Activated T-cell treated with anti-CD3 and anti-CD28 coated beads for 24 hours (primary cell): ENCODE measurements at places on chromosomes 6 and 20.

- DNase-seq, result peak; percentile 3
Observed at GRCh38 chr6:119966484-119966883, 616.9 kb upstream of the MAN1A1 start.

GRCh38 chr6:35295521-35296315 is 1.9 kb upstream of the DEF6 start:
- DNase-seq, result no peak

DNA sequence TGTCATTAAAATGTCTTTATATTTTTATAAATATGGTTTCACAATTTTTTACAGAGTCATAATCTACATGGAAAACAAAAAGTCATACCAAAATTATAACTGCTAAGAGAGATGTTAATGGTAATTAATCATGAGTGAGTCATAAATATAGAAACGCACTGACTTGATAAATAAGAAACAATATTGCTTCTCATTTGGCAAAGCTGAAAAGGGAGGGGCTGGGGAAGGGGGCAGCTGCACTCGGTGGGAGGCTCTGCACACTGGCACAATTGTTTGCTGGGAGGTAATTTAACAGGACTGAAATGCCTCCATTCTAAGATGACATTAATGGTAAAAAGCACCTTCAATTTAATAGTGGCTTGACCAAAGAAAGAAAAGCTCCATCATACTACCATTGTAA is 133.3 kb upstream of the AGPAT4 start:
- DNase-seq, result no peak

DNA sequence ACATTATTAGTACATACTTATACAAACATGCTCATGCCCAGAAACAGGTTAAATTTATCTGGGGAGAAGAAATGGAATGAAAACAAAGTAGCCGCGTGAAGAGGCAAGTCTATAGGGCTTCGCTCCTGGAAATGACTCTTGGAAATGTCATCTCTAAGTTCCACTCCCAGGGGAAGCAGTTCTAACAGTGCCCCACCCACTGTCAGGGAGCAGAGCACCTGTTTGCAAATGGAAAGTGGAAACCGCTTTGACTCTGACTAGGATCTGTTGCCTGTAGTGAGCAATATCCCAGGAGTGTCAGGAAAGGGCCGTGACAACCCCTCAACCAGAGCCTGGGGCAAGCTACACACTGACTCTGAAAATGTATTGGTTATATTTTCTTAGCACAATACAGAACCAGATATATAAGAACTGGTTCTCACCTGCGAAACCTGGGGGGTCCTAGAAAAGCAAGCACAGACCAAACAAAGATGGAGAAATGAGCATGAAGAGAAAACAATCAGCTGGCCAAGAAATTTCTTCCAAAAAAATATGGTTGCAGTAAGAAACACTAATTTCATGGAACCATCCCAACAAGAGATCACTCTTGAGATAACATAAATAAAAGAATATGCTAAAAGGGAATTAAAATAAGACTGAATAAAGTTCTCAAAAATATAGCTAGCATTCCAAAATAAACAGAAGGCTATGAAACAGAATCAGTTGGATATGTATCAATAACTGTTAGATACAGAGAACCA is 47.5 kb upstream of the CRISP1 start:
- DNase-seq, result no peak

DNA sequence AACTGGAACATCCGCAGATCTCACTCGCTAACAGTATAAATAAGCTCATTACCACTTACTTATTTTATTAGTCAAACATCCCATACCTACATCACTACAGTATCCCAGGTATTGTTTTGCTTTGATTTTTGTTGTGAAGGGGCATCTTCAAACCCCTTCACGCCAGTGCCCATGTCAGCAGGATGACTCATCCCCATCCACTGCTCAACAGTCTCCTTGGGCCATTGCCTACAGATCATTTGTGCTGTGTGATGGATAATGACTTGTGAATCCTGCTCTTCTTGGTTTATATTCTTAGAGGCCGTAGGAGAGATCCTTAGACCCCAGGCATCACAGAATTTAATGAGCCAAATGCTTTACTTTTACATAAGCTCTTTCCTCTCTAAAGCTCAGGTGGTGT is 8.5 kb upstream of the SIRT5 start:
- DNase-seq, result no peak

DNA sequence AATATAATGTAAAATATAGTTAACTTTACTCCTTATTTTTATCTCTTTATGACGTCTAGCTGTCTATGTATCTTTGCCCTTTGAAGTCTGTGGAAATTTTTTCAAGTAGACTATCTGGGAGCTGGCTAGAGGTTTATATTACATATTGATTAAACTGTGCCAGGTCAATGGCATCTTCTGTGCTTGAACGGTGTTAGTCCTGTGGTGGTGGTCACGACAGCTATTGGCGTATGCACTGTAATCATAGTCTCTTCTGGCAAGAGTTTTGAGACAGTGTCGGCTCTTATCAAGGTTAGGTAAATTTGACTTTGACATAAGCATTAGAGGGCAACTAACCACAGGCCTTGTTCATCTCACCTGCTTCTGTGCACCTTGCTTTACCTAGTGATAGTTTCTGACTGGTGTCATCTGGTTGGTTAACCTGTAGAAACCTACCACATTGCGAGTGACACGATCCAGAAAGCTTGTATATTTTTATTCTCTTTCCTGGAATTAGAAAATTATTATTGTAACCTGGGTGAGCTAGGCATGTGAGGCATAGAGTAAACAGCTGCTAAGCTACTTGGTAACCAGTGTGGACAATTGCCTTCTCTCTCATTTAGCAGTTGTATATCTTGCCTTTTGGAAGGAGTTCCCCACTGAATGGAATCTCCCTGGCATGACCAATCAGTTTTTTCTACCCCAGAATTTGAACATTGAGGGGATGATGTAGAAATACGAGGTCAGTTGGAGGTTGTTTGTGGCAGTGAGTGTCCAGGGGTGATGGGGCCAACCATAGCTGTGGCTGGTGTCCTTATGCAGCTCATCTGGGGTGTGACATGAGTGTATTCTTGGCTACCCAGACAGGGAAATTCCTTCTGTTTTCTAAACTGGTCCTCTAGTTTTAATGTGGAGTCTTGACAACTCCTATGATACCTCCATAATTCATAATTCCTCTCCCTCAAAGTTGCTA is 45.9 kb downstream of the SH3BGRL2 start:
- no peak for DNase-seq

- no peak for DNase-seq
Observed at GRCh38 chr6:147759093-147759492, 250.6 kb downstream of the SAMD5 start.

- no peak for DNase-seq
Observed at GRCh38 chr6:112651239-112651638, 304.1 kb downstream of the RFPL4B start.

DNA sequence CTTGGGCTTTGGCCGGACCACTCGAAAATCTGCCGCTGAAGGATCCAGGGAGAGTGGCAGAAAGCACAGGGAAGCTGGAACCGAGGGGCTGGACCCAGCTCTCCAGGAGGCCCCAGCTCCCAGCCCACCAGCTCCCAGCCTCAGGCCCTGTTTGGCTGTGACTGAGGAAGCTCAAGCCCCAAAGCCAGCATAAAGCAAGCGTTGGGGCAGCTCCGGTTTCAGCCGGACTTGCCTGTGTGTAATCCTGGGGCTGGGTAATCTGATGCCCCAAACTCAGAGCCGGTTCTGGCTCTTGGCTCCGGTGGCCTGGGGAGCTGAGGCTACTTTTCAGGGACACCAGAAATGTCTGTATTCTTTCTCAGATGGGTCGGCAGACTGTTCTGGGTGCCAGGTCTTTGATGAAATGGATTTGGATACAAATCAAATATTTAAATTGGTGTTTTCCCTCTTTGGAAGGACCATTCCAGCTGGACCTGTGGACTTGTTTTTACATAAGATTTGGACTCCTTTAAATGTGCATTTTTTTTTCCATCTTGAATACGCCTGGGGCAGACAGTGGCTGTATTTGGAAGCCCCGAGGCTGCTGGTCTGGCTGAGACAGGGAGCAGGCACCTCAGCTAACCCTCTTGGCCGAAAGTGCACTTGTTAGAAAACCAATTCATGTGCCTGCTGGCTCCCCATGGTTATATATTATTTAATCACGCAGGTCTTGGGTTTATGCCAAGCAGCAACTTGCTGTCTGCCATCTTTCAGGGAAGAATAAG is 29.7 kb downstream of the RPP40 start:
- DNase-seq, result no peak

GRCh38 chr6:102907181-102907580 is 1513.7 kb downstream of the GRIK2 start:
- DNase-seq, result no peak

DNA sequence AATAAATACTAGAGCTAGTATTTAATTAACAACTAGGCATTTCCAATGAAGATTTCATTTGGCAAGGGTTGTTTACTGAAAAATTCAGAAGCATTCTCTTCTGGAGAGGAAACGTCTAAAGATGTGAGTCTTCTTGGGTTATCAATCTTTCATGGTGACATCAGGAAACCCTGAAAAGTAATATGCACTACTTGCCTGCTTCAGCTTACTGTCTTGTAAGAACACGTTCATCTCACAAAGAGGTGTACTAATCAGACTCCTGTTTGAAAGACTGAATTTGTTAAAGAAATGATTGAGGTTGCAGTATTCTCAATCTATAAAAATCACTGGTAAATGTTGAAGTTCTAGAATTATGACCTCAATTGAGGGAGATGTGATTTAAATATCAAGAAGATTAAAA is 16.9 kb downstream of the PLEKHG1 start:
- DNase-seq, result no peak

DNA sequence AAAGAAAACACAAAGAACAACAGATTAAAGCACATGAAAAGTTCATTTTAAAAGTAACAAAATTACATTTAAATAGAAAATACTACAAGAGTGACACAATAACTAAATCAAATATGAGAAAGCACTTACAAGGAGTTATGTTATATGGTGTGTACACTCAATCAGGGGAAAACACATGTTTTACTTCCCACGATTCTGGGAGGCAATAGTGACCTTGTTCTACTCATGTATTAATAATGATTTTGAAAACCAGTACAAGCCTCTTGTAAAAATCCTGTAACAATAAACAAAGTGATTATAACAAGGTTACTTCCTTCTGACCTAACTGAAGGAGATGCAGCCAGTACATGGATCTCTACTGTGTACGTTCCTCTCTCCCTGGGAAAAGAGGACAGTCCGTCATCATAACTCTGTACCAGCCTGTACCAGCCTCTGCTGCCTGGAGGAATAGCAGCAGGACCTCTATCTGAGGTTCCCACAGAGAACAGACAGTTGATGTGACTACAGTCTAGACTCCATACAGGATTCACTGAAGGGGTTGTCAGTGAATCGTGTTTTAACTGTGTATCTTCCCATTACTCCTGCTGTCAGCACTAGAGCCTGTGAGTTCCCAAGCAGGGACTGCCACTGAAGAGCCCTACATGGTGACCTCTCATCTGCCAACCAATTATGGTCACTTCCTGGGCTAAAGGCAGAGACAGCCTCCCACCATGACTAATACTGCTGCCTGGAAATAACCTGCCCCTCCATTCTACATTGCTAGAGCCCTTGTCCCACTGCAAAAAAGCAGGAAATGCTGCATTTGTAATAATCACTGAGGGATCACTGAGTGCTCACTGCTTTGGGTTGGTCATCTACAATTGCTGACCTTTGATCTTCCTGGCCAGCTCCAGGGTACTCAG is 149.7 kb downstream of the KIF16B start:
- DNase-seq, result no peak

GRCh38 chr6:145055567-145055966 is 679.8 kb downstream of the EPM2A start:
- DNase-seq, result no peak

DNA sequence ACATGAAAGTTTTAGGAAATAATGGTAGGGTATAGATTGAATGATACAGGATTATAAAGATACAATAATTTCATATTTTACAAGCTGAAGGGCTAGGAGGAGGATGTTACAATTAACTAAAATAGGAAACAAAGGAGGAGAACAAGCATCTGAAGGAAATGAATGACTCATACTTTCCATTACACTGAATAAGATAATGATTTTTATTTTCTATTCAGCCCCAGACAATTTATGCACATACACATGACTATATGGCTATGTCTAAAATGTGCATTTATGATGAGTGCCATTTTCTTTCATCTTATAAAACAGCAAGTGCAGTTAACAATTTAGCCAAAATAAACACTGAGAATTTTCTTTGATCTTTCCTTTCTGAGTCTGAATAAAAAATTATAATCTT is 994.6 kb upstream of the ADGRB3 start:
- no peak for DNase-seq

DNA sequence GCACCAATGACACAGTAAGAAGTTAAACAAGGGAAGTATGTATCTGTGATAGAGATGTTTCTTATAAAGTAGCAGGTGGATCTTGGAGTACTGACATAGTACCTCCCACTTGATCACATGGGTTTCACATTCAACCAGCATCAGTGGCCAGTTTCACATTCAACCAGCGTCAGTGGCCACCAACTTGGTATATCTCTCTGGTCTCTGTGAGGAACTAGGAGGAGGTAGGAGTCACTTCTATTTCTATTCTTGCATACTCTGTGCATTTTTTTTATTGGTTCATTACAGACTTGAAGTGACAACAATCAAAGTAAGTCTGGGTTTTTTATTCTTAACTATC is 200.3 kb upstream of the SIM1 start:
- DNase-seq, result no peak

GRCh38 chr20:40687384-40688128 is 1.5 kb downstream of the MAFB start:
- no peak for DNase-seq

DNA sequence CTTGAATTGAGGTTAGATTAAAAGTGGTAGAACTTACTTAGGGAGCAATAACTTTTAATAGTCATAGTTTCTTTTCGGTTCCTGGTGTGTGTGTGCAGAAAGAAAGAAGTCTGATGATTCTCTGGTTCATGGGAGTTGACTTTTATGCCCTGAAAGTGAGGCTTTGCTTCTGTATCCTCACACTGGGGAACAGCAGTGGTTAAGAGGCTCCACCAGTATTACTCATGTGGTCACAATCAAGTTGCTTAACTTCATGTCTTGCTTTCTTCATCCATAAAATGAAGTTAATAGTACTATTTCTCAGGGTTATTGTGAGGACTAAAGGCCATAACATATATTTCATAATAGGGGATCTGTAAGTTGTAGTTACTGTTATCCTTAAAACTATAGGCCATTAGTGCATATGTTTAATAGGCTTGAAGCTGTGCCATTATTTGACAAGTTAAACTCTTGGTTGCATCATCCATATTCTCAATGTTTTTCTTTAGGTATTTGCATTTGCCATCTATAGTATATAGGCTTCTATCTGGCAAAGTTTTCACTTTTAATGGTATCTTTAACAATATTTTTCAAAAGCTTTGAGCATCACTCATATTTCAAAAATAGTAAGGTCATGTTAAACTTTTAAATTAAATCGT is 262.4 kb downstream of the PLCB1 start:
- DNase-seq, result no peak

DNA sequence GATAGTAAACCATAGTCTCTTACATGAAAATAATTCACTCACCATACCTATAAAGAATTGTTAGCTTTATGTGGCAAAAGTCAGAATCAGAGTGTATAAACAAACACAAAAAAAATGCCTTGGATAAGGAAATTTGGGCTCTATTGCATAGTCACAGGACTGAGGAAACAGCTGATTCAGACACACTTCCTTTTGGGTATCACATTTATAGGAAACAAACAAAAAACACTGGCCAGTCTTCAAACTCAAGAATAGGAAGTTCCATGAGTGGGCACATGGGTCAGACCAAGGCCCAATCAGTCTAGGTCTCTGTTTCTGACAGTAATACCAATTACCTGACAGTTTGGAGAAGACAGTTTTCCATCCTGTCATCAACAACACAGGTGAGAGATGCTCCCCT is 8.0 kb downstream of the SLC18B1 start:
- DNase-seq, result no peak
